ENCODE measurements at places on chromosomes 1 and 21. TPM values are rescaled to one million over a fixed set of nuclear protein-coding genes. Genes with fewer than 3 reads are reported as not detected.

The ABCA4 gene
- total RNA-seq, result 0.67 TPM

The ZBTB48 gene
- total RNA-seq, result 29.4 TPM

The CD5L gene
- total RNA-seq, result not detected

The SPOCD1 gene
- 0.22 TPM for total RNA-seq

The ANKRD65 gene
- total RNA-seq, result 2.4 TPM

The C1orf87 gene
- total RNA-seq, result not detected

The ADGRL2 gene
- total RNA-seq, result 141 TPM

The CELF3 gene
- total RNA-seq, result not detected

The CPLANE2 gene
- 17.8 TPM for total RNA-seq

DNA sequence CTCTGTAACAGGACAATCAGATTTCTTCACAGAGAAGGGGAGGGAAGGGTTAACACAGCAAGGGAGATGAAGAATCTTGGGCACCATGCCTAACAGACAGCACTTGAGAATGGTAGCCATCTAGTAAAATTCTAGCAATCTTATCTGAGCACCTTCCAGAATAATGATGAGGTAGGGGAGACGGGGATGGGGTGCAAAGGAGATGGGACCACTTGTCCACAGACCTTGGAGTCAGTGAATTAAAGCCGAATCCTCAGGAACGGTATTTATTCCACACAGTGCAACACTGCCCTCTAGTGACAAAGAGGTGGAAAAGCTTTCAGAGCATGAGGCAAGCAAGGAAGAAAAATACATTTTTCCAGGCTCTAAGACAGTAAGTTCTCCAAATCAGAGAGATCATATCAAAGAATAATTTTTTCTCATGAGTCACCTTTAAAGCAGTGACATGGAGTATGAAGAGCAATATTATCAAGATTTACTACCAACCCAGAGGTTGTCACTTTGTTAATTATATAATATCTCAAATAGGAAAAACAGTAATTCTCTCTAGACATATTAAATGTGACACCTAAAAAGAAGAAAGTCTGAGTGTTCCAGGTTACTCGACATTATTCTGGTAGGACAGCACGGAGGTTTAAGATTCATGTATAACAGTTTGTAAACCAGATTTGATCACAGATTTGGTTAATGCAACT is 43.3 kb upstream of the LPAR3 start:
- no peak overlapping the region for H3K27ac ChIP-seq
- H3K27me3 ChIP-seq, result no peaks in the 10 kb centered on the region
- no peaks in the 10 kb centered on the region for H3K36me3 ChIP-seq
- no peaks in the 10 kb centered on the region for H3K4me1 ChIP-seq
- no peak overlapping the region for H3K4me3 ChIP-seq
- DNase-seq, result peak; percentile 14

DNA sequence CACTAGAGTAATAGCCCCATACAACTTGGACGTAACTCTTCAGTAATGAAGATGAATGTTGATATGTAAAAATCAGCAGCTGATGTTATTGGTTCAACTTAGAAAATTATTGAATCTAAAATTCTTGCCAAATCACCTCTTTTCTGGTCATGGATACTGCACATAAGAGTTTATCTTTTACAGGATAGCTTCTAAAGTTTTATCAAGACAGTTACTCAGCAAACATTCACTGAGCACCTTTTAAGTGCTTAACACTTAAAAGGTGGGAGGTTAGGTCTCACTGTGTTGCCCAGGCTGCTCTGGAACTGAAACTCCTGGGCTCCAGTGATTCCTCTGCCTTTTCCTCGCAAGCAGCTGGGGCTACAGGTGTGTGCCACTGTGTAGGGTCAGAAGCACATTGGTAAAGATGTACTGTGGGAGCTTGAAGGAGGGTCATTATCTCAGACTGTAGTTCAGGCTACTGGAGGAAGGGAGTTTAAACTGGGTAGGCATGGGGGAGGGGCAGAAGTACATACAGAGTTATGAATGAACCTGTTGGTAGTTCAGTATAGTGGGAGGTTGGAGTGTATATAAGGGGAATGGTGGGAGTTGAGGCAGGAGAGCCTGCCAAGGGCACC is 2.0 kb downstream of the MPZL1 start:
- H3K4me3 ChIP-seq, result no peak overlapping the region
- no peaks in the 10 kb centered on the region for H3K27me3 ChIP-seq
- no peaks in the 10 kb centered on the region for H3K36me3 ChIP-seq
- peaks cover 16% of the 10 kb centered on the region for H3K4me1 ChIP-seq
- H3K27ac ChIP-seq, result no peak overlapping the region

DNA sequence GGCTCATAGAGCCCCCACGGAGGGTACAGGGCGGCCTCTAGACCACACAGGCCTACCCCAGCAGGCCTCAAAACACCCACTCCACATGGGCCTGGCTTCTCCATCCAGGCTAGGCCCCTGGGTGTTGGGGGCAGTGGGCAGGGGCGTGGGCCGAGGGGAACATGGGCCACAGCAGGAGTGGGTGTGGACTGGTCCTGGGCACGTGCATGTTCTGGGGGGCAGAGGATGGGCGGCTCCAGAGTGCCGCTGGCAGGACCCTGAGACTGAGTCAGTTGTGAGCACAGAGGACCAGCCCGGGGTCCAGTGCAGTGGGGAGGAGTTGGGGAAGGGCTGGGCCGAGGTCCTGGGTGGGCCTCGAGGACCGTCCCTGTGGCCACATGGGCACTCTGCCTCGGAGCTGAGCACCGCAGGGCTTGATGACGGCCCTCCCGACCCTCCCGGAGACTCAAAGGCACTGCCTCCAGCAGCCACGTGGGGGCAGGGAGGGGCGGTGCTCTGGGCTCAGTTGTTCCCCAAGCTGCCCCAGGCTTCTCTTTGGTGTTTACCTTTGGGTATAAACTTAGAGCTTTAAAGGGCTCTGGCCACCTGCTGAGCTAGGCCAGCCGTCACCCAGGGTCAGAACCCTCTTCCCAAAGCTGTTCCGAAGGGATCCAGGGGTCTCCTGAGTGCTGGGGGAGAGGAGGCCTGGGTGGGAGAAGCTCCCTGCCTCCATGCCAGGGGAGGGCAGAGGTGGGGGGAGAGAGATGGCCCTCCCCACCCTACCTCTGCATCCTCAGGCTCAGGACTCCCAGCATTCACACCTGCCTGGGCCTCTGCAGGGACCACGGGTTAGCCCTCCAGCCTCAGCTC is 79.9 kb downstream of the MORN1 start:
- no peaks in the 10 kb centered on the region for H3K27me3 ChIP-seq
- H3K36me3 ChIP-seq, result peaks cover 26% of the 10 kb centered on the region
- peaks cover 22% of the 10 kb centered on the region for H3K4me1 ChIP-seq
- peak; percentile 73 for DNase-seq

GRCh38 chr1:227417756-227418480 is 99.6 kb upstream of the CDC42BPA start:
- H3K36me3 ChIP-seq, result no peaks in the 10 kb centered on the region
- no peak overlapping the region for H3K4me3 ChIP-seq
- H3K27ac ChIP-seq, result no peak overlapping the region
- H3K4me1 ChIP-seq, result no peaks in the 10 kb centered on the region
- no peaks in the 10 kb centered on the region for H3K27me3 ChIP-seq
- DNase-seq, result no peak

- H3K27ac ChIP-seq, result no peak overlapping the region
- no peak for DNase-seq
- H3K36me3 ChIP-seq, result no peaks in the 10 kb centered on the region
- H3K4me1 ChIP-seq, result peaks cover 8% of the 10 kb centered on the region
- H3K4me3 ChIP-seq, result no peak overlapping the region
Observed at GRCh38 chr1:223180731-223181321, 37.8 kb upstream of the TLR5 start.

DNA sequence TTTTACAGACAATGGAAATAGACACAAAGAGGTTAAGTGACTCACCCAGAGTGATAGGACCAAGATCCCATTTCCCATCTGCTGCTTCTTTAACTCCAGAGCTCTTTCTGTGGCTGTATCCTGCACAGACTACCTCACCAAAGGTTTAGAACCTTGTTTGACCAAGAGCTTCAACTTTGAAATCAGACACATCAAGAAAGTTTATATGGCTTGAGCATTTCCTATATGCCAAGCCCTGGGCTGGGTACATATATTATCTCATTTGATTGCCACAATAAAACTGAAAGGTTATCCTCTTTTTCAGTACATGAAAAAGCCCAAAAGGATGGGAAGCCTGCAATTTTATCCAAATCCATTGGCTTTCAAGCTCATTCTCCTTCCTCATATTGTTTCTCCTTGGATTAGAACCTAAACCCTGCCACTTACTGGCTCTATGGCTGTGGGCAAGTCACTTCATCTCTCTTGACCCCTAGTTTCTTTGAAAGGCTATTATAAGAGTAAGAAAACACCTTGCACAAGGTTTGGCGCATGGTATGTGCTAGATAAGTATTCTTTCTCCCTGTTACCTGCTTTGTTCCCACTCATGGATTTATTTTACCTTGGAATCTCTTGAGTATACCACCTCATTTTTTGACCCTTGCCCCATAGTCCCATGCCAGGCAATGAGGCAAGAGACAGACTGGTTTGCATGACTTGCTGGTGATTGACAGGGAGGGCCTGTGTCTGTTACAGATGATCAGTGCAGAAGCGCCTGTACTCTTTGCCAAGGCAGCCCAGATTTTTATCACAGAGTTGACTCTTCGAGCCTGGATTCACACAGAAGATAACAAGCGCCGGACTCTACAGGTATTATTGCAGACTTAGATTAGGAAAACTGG is 34.5 kb upstream of the KCNQ4 start:
- no peaks in the 10 kb centered on the region for H3K4me1 ChIP-seq
- DNase-seq, result no peak

GRCh38 chr1:41448821-41449220 is 35.7 kb downstream of the EDN2 start:
- H3K4me3 ChIP-seq, result no peak overlapping the region
- H3K27me3 ChIP-seq, result no peaks in the 10 kb centered on the region
- H3K27ac ChIP-seq, result no peak overlapping the region
- no peak for DNase-seq

DNA sequence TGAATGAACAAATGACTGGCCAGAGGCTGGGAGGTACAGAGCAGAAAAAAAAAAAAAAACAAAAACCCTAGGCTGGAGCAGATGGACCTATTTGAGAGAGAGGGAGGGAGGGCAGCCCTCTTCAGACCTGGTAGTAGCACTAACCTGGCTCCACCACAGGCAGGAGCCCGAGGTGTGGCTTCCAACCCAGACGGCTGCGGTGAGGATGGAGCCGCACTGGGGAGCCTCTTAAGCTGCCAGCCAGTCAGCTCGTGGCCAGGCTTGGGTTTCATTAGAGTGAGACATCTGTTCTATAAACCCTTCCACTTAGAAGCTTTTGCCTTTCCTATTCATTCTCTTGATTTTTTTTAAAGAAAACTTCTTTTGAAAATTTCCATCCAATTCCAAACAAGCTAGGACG is 16.8 kb downstream of the LGR6 start:
- DNase-seq, result peak; percentile 67
- H3K36me3 ChIP-seq, result no peaks in the 10 kb centered on the region
- no peak overlapping the region for H3K27ac ChIP-seq
- no peaks in the 10 kb centered on the region for H3K27me3 ChIP-seq
- no peak overlapping the region for H3K4me3 ChIP-seq
- H3K4me1 ChIP-seq, result peaks cover 5% of the 10 kb centered on the region

DNA sequence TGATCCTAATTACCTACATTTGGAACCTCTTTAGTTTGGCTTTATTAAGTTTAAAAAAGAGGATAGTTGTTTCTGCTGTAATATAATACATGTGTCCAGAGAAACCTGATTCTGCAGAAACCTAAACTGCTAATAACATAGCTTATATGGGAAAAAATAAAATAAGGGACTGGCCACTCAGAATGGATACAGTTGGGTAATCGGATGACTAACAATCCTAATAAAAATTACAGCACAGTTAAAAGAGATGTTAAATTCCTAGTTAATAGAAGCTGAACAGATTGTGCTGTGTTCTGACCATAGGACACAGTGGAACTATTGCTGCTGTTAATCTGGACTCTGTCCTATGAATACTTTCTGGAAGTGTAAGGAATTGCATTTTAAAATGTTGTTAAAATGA is 16.0 kb downstream of the ARV1 start:
- no peak overlapping the region for H3K4me3 ChIP-seq
- no peak for DNase-seq
- H3K27ac ChIP-seq, result no peak overlapping the region
- peaks cover 41% of the 10 kb centered on the region for H3K36me3 ChIP-seq

GRCh38 chr21:29335720-29336119 is 37.0 kb downstream of the BACH1 start:
- H3K27me3 ChIP-seq, result no peaks in the 10 kb centered on the region
- no peak overlapping the region for H3K4me3 ChIP-seq
- H3K4me1 ChIP-seq, result peaks cover 4% of the 10 kb centered on the region

DNA sequence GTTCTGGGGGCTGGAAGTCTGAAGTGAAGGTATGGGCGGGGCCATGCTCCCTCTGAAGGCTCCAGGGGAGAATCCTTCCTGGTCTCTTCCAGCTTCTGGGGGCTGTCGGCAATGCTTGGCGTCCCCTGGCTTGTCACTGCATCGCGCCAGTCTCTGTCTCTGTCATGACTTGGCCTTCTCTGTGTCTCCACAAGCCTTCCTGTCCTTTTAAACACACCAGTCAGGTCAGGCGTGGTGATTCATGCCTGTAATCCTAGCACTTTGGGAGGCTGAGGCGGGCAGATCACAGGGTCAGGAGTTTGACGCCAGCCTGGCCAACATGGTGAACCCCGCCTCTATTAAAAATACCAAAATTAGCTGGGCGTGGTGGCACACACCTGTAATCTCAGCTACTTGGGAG is 125.3 kb downstream of the ACTL8 start:
- no peak overlapping the region for H3K4me3 ChIP-seq
- no peaks in the 10 kb centered on the region for H3K36me3 ChIP-seq
- H3K4me1 ChIP-seq, result no peaks in the 10 kb centered on the region

DNA sequence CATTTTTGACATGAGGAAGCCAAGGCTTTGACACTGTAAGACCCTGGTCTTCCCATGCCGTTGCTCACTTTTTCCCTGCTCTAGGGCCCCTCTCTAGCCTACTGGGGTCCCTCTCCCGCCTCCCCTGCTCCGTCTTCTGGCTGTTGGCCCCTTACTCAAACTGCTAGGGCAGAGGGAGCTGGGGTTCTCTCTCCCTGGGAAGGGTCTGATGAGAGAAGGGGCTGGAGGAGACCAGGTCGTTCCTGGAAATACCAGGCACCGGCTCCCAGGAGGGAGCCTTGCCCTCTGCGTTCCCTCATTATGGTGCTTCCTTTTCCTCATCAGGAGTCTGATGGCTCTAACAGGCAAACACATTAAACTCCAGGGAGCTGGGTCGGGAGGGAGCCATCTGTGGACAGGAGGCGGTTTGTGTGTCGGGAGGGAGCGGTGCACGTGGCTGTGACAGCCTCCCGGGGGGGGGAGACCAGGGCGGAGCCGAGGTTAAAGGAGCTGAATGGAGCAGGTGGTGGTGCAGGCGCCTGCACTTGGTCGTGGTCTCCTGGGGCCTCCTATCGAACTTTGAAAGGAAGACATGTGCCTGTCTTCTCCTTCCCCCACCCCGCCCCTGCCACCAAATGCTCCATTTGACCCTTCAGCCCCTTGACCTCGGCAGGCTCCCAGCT is 35.4 kb upstream of the LHX4 start:
- H3K27me3 ChIP-seq, result no peaks in the 10 kb centered on the region
- no peak for DNase-seq
- H3K4me3 ChIP-seq, result no peak overlapping the region

Measured in thyroid gland (tissue), 4 donors.